ENCODE measurements at places on chromosomes 11 and 22.

DNA sequence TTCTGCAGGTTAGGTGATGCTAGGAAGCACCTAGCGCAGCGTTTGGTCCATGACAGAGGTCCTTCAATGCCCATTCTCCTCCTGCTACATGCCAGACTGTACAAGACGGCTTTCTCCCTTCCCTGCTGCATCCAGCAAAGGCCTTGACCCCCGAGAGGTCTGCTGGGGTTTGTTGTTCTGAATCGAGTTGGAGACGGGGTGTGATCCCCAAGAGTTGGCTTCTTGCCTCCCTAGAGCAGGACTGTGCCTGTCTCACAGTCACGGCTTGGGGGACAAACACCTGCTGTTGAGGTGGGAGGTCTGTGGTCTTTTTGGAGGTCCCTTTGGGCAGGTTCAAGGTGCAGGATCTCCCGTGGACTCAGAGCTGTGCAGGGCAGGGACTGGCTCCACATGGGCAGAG lies 352.3 kb upstream of the B3GAT1 start:
- DNase-seq = no peak

DNA sequence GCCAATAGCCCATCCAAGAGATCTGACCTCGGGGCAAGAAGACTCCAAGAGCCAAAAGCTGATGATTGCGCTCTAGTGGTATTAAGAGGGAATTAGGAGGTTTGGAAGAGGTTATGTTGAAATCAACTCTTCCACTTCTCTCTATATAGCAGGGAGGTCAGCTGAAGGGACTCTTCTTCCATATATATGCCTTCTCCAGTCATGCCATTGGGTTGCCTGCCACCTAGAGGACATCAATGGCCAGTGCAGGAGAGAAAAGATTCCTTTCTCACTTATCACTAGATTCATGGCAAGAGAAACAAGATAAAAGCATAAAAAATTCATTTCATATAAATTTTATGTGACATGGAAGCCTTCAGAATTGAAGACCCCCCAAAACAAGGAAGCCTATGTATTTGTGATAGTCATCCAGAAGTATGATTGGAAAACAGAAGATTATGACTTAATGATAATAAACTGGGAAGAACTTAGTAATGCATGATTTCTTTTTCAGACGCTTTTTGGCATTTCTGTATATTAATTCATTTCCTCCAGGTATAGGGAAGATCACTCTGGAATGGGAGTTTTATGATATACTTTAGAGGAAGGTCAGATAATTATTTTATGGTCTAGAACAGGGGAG lies 435.1 kb upstream of the DDI1 start:
- DNase-seq = no peak

DNA sequence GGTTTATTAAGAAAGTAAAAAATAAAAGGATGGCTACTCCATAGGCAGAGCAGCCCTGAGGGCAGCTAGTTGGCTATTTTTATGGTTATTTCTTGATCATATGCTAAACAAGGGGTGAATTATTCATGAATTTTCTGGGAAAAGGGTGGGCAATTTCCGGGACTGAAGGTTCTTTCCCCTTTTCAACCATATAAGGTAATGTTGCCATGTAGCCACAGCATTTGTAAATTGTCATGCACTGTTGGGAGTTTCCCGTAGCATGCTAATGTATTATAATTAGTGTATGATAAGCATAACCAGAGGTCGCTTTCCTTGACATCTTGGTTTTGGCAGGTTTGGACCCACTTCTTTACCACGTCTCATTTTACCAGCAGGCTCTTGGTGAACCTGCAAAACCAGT lies 610.4 kb upstream of the B3GAT1 start:
- DNase-seq = no peak

GRCh38 chr11:134521452-134522289 lies 109.6 kb upstream of the B3GAT1 start:
- DNase-seq = peak; percentile 39

DNA sequence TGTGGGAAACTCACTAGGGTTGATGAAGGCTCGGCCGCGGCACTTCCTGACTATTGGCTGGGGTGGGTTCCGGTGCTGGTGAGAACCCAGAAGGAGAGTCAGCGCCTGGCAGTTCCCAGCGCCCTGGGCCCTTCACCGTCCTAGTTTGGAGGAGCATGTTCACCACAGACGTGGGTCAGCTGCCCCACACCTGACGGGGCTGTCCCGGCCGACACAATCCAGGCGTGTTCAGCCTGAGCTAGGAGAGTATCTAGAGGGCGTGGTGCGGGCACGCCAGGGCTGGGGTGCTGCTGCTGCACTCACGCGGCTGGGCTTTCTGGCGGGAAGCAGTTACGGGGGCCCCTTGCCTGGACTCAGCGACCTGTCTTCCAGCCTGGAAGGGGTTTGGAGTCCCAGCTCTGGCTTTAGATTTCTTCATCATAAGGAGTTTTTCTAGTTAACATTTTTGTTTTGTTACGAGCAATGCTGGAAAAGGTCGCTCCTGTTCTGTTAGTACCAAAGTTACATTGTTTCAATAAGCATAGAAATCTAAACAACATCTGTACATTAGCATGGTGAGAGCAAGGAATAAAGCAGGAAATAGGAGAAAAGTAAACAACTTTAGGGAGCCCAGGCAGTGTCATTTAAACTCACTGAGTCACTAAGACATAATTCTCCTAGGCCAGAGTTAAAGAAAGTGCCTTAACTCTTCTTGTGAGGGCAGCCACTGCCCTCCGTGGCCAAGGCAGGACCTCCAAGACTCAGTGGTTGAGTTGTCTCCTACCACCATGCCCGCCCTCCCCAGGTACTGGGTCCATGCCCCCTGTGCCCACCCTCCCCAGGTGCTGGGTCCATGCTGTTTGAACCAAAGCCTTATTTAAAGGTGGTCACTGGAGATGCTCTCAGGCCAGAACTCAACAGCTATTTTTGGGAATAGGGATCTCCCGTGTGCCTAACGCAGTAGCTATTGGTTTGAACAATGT lies 12.1 kb upstream of the ADORA2A start:
- no peak for DNase-seq

GRCh38 chr11:88104408-88104807 lies 70.8 kb downstream of the RAB38 start:
- no peak for DNase-seq

DNA sequence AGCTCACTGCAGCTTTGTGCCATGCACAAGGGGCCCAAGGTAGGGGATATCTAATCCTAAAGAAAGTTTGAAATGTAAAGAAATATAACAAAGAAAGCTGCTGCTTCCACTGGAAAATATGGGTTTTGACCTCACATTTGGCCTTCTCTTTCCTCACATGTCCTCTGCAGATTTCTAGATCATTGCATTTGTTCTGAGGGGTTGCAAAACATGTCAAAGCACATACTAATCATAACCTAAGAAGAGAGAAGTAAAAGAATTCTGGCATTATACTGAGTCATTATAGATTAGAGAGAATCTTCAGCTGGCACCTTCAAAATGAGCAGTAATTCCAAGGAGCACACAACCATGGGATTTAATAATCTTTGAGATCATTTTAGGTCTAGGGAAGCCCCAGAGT lies 92.5 kb upstream of the CHRM4 start:
- DNase-seq = no peak

Data from right lobe of liver (tissue), 6 donors.